Dermis blood vessel endothelial cell (primary cell): ENCODE measurements at places on chromosomes 5 and 9. TPM values are rescaled to one million over a fixed set of nuclear protein-coding genes. Genes with fewer than 3 reads are reported as not detected.

TMEFF1 gene
- total RNA-seq = 9.2 and 19.3 TPM in 2 replicates

TAS2R1 gene
- not detected in 2 replicates for total RNA-seq

PDE6A gene
- 0.05 TPM in 1 of 2 replicates, not detected in the other for total RNA-seq

RORB gene
- under 0.01 and 0.09 TPM in 2 replicates for total RNA-seq

FAM78A gene
- total RNA-seq = 9.9 and 12.4 TPM in 2 replicates

DNA sequence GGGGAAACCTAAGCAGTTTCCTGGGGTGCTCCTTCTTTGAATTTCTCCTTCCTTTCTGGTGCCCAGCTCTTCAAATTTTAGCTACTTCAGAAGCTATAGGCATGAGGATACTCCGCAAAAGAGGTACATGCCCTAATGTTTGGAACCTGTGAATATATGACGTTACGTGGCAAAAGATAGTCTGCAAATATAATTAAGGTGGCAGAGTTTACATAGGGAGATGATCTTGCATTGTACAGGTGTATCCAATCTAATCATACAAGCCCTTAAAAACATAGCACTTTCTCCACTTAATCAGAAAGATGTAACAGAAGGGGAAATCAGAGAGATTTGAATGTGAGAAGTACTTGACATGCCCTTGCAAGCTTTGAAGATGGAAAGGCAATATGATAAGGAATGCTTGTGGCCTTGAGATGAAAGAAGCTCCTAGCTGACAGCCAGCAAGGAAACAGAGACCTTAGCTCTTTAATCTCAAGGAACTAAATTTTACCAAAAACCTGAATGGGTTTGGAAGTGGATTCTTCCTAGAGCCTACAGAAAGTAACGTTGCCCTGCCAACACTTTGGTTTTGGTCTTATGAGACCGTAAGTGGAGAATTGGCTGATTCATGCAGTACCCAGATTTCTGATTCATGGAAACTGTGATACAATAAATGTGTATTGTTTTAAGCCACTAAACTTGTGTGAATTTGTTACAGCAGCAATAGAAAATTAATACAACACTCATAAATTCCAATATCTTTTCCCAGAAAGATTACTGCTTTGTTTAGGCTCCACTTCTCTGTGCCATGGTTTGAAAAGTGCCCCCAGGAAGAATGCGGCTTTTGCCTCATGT, 268.4 kb downstream of the FAM170A start:
- DNase-seq = no peak

- DNase-seq = no peak
These were observed at the start of gene CA9 for GRCh38 chr9:35673132-35674024. Gene CA9, plus strand, starts transcription at chr9:35673928. Its CDS starts 32 bp downstream, at chr9:35673960.

GRCh38 chr9:87500491-87501270, 3.0 kb downstream of the DAPK1 start:
- DNase-seq = peak; percentile 53

GRCh38 chr9:25415718-25416117, 262.5 kb downstream of the TUSC1 start:
- no peak for DNase-seq

- no peak for DNase-seq
These were observed 398.0 kb downstream of the PSAT1 start for GRCh38 chr9:78694974-78695373.

DNA sequence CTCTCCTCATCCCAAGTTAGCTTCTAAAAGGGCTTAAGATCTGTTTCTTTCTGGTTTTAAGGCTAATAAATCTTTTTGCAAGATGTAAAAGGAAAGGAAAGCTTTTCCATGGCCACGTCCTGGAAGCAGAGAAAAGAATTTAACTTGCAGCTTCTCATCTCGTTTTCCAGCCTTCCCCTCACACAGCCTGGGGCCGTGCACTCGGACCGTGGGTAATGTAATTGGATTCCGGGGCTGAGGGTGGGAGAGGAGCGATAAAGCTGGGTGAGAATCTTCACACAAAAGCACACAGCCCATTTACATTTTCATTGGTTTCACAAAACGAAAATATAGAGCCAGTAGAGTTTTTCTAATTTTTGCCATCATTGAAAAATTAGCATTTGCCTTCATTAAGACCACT, 91.2 kb downstream of the IRX2 start:
- DNase-seq = no peak

GRCh38 chr5:100780376-100780870, 122.7 kb downstream of the ST8SIA4 start:
- no peak for DNase-seq

DNA sequence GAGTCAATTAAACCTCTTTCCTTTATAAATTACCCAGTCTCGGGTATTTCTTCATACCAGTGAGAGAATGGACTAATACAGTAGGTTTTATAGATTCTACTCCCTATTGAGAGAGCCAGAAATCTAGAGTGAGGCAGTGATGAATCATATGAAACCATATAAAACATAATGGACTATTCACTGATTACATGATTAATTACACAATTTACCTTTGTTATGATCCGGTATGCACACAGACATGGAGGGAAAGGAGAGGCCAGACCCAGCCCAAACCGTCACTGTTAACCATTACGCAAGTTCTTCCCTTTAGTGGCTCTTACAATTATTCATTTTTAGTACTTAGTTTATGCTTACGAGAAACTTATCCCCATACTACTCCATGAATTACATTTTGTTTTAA, 205.0 kb downstream of the DNAH5 start:
- DNase-seq = no peak

- no peak for DNase-seq
These were observed 207.3 kb downstream of the PARP8 start for GRCh38 chr5:50873595-50874277.

- peak; percentile 47 for DNase-seq
These were observed 1.1 kb upstream of the SPRY4 start for GRCh38 chr5:142325725-142326479.

GRCh38 chr5:159231167-159231566, 21.8 kb upstream of the RNF145 start:
- DNase-seq = no peak

- no peak for DNase-seq
These were observed 317.4 kb downstream of the NNT start for GRCh38 chr5:43920422-43920821.

- DNase-seq = peak; percentile 91
These were observed 34.4 kb upstream of the SLC25A51 start for GRCh38 chr9:37938121-37938891.

GRCh38 chr5:117776977-117777376, 1202.4 kb upstream of the SEMA6A start:
- DNase-seq = no peak

- DNase-seq = no peak
These were observed 8.9 kb downstream of the MTRR start for GRCh38 chr5:7877851-7878250.

GRCh38 chr5:111069839-111070238, 1.7 kb upstream of the TSLP start:
- DNase-seq = no peak

DNA sequence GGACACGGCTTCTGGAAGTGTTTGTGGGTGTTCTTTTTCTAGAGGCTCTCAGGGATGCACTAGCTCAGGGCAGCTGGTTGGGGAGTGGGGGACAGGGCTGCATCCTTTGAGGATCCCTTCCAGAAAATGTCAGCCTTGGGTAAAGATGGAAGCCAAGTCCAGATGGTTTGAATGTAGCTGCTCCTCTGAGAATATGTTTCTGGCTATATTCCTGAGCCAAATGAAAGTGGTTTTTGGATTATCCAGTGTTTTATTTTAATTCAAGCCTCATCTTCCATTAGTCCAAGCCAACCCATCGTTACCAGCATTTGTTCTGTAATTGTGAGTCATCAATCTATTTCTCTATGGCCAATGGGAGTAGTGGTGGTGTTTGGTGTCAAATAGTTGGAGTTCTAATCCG, 70.4 kb downstream of the SPRY4 start:
- DNase-seq = no peak

DNA sequence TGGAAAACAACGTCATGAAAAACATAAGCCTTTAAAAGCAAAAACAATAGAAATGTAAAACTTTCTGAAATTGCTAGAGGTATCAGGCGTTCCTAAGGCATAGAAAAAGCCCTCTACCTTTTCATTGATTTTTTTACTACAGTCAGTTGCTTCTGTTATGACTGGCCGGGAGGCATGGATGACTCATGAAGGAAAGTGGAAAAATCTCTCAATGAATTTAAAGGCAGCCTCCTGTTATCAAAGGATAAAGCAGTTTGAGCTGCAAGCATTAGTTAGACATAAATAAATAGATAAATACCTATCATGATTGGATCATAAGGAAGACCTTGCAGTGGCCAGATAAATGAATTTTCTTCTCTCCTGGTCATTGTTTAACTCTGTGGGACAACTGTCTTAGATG, 281.6 kb downstream of the MAST4 start:
- peak; percentile 64 for DNase-seq

- no peak for DNase-seq
These were observed 224.5 kb upstream of the RFX3 start for GRCh38 chr9:3750321-3750720.

DNA sequence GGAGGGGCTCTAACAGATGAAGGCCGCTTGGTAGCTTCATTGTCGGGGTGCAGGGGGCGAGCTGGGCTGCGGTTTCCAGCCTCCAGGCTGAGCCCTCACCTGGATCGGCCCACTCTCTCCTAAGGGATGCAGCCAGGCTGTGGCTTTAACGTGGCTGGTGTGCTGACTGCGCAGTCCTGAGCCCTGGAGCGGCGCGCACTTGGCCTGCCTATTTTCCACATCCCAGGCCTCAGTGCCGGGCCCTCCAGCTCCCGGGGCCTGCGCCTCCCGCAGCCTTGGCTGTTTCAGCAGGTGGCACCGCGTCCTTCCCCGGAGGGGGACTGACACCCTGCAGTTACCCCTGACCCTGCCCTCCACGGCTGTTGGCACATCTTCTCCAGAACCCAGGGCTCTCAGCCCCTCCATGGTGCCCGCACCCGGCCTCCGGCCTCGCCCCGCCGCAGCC, 1.4 kb downstream of the RNU6ATAC start:
- DNase-seq = no peak

GRCh38 chr5:173643964-173644363, 27.5 kb upstream of the BOD1 start:
- DNase-seq = no peak

GRCh38 chr5:155530046-155530445, 516.5 kb downstream of the KIF4B start:
- DNase-seq = no peak

DNA sequence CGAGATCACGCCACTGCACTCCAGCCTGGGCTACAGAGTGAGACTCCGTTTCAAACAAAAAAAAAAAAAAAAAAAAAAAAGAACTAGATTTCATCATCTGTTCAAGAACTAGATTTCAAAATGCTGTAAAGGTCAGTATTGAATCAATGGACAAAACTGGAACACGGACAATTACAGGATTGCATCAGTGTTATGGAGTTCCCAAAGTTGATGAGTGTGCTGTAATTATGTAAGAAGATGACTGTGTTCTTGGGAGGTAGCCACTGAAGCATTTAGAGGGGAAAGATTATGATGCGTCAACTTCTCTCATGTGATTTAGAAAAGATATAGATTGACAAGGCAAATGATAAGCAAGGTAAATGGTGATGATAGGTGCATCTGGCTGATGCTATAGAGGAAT, 6.5 kb downstream of the FAM240B start:
- no peak for DNase-seq

GRCh38 chr5:94524841-94525697, 93.3 kb downstream of the KIAA0825 start:
- peak; percentile 67 for DNase-seq

DNA sequence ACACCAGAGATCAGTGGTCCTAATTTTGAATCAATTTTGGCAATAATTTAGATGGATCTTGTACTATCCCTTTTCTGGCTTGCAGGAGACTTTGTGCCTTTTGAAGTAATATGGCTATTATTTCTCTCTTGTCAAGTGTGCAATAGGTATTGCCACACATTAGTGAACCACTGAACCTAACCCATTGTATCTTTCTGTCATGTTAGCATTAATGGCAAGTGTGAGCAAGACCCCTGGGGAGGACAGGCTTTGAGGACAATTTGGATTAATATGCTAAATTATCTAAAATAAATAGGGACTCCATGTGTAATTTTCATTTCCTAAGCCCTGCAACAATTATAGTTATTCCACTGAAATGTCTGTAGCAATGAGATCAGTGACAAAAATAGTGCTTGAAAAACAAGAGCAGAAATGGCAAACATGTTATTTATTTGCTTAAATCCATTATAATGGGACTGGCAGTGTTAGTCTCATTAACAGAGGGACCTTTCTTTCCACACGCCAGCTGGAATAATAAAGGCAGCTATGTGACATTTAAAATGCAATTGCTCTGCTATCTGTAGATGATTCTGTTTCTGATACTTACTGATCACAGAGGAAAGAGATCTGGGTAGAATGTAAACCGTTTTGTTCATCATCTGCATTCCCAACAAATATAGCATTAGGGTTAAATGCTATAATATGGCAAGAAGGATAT, 753.3 kb upstream of the ZNF608 start:
- DNase-seq = no peak

GRCh38 chr5:180428598-180428997, 65.6 kb upstream of the CNOT6 start:
- no peak for DNase-seq

GRCh38 chr5:14810928-14811572, 60.5 kb downstream of the ANKH start:
- DNase-seq = no peak
